Hippocampal formation (tissue), 2 donors: ENCODE measurements at places on chromosomes 16 and 17.

DNA sequence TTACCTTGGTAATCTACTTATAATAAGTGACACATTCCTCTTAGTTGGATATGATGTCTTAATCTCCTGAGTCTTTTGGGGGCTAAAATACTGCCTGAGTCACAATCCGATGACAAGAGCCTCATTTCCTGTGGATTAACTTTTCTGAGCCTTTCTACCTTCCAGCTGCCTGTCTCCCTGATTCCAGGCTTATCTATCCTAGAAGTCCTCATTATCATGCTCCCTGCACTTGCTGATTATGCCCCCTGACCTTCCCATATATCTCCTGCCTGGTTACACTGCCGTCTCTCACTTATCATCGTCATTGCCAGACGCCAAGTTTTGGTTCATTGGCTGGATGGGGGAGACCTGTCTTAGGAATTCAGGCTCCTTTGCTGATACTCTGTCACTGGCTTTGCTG is 727.4 kb upstream of the CA10 start:
- DNase-seq = no peak

- no peak for DNase-seq
Measured at GRCh38 chr17:61594294-61594825, 3.3 kb upstream of the NACA2 start.

DNA sequence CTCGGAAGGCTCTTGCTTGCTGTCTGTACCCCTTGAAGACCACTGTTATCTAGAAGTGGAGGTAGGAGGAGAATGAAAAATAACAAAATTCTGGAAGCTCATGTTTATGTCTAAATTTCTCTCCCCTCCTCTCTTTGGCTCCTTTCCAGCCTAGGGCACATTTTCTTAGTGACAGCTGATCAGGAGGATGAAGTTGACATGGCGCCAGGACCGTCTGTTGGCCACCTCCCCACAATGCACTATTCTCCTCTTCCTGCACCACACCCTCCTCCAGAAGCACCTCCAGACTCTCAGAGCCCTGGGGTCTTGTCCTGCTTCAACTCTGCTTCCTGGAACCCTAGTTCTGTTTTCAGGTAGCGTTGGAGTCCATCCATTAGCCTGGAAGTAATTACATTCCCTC is 25.5 kb upstream of the SSTR2 start:
- no peak for DNase-seq

- no peak for DNase-seq
Measured at GRCh38 chr17:15918661-15919259, 26.2 kb upstream of the ADORA2B start.

- DNase-seq = no peak
Measured at GRCh38 chr17:73551759-73552158, 92.5 kb downstream of the SDK2 start.

- no peak for DNase-seq
Measured at GRCh38 chr17:76336756-76337412, 16.8 kb downstream of the PRPSAP1 start.

DNA sequence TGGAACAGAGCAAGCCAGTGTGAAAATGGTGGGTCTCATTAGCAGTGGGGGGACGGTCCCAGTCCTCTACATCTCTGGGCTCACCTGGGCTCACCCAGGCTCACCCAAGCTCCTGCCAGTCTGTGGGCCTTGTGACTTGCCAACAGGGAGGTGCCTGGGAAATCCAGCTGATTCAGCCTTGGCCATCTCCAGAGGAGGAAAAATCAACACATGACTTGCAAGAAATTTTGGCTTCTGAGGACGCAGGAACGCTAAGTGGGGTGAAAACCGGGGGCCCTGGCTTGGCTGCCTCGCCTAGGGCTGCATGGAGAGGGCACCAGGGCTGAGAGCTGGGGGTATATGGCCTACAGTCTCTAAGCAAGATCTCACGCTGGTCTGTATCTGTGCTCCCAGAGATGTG is 47.7 kb downstream of the VAC14 start:
- DNase-seq = no peak
